ENCODE measurements at places on chromosomes 5 and 9.
A peak's percentile ranks its signal among the peaks of the same experiment; 100 is the strongest.

- no peak for DNase-seq
Observed at GRCh38 chr9:96195541-96195940, 106.4 kb downstream of the HSD17B3 start.

DNA sequence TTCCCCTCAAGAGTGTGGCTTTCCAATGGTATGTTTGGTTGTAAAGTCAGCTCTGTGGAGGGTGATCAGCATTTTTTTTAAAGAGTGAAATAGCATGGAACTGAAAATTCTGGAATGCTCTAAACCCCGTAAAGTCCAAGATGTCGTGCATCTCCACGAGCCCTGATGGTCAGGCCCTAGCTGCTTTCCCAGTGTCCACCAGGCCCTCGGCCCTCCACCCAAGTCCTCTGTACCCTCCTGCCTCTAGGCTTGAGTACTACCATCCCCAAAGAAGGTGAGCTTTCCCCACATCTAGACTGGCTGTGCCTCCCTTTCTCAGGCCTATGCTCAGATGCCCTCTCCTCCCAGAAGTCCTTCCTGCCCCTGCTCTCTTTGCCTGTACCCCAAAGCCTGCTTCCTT lies 280.3 kb downstream of the GADD45G start:
- DNase-seq: no peak

DNA sequence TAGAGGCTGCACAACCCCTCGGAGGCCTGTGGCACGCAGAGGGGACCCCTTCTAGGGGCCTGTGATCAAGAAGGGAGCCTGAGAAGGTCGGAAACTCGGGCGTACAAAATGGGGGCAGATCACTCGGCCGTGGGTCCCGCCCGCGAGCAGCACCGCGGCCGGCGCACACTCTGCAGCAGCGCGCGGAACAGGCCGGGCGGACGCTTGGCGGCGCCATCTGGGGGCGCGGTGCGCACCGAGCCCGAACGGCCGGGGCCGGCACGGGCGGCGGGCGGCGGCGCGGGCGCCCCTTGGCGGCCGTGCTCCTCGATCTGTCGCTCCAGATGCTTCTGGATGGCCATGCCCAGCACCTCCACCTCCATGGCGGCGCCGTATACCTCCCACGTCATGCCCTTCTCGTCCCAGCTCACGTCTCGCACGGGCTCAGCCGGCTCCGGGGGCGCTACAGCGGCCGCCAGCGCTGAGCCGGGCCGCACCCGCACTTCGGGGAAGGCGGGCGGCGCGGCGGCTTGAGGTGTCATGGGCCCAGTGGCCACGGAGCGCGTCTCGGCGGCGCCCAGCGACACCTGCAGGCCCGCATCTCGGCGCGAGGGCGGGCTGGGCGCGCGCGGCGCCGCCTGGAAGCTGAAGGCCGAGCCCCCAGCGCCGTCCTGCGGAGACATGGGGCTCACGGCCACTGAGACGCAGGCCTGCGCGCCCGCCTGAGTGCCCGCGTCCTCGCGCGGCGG lies 13.1 kb downstream of the GPRIN1 start:
- DNase-seq: peak; percentile 78

- DNase-seq: no peak
Observed at GRCh38 chr9:117160254-117160653, 254.6 kb downstream of the ASTN2 start.

GRCh38 chr5:172771439-172772111 lies 580 bp upstream of the DUSP1 start:
- no peak for DNase-seq

DNA sequence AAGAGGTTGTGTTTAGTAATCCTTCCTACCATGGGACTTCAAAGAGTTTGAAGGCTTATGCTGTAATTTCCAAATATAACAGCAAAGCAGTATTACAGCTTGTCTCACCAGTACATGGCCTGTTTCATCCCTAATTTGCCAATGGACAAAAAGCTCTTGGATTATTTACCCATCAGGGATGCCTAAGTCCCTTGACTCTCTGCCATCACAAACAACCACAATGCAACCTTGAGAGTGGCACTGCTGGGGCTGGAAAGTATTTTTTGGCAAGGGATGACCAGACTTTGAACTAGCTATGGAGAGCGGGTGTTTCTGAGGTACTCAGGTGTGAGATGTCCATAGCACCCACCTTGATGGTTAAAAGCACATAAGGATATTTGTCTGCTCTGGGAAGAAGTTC lies 9.1 kb downstream of the MAMDC2 start:
- DNase-seq: no peak

GRCh38 chr5:134077926-134078580 lies 36.4 kb upstream of the TCF7 start:
- peak; percentile 46 for DNase-seq

- no peak for DNase-seq
Observed at GRCh38 chr9:137446851-137447471, 5.8 kb upstream of the ENTPD8 start.

- peak; percentile 45 for DNase-seq
Observed at GRCh38 chr5:123512611-123513461, 859 bp downstream of the CSNK1G3 start.

DNA sequence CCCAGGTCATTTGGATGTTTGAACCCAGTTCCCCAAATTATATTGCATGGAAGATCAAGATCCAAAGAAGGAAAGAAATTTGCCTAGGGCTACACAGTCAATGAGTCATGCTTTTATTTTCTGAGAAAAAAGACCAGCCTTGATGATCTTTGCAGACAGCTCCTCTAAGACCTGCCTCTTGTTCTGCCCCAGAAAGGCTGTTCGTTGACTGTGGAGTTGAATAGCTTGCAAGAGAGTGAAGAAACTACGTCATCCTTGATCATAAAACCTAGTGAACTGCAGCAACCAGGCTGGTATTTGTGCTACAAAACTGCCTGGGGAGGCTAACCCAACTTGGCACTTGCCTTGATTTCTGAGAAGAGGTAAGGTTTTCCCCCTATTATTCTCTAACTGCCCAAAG lies 263.9 kb downstream of the PAPPA start:
- no peak for DNase-seq

- no peak for DNase-seq
Observed at GRCh38 chr5:3778000-3778550, 182.4 kb downstream of the IRX1 start.

GRCh38 chr9:137127301-137128157 lies 11.4 kb upstream of the GRIN1 start:
- peak; percentile 56 for DNase-seq

- DNase-seq: no peak
Observed at GRCh38 chr5:133112026-133112660, 60.3 kb downstream of the HSPA4 start.

- no peak for DNase-seq
Observed at GRCh38 chr9:123113185-123113584, 79.7 kb downstream of the GPR21 start.

- DNase-seq: no peak
Observed at GRCh38 chr9:3658964-3659363, 133.2 kb upstream of the RFX3 start.
